ENCODE measurements at places on chromosomes 11 and 22. TPM values are rescaled to one million over a fixed set of nuclear protein-coding genes. Genes with fewer than 3 reads are reported as not detected.
A peak's percentile ranks its signal among the peaks of the same experiment; 100 is the strongest.

Gene TMPRSS6
- total RNA-seq: 0.88 TPM

Gene ABCC8
- not detected for total RNA-seq

Gene SCGB2A2
- not detected for total RNA-seq

Gene C11orf42
- not detected for total RNA-seq

Gene NXPE4
- total RNA-seq: not detected

Gene TST
- 123 TPM for total RNA-seq

Gene GRAMD1B
- total RNA-seq: 3.2 TPM

DNA sequence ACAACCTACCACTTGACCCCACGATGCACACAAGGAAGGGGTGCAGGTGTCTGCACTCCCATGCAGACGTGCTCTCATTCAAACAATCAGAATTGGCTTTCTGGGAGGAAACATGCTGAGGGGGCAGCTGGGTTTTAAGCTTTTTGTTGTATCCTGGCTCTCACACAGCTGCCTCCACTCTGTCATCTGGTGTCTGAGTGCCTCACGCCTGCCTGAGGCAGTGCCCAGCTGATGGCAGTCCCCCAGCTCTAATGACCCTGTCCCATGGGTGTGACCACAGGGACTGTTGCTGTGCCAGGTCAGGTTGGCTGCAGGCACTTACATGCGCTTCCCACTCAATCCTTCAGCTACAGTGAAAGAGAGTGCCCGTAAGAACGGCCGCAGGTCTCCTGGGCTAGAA is 53.7 kb downstream of the ARFGAP3 start:
- peaks cover 14% of the 10 kb centered on the region for H3K4me1 ChIP-seq
- peaks cover 14% of the 10 kb centered on the region for H3K36me3 ChIP-seq
- no peak overlapping the region for H3K4me3 ChIP-seq
- no peak for DNase-seq

DNA sequence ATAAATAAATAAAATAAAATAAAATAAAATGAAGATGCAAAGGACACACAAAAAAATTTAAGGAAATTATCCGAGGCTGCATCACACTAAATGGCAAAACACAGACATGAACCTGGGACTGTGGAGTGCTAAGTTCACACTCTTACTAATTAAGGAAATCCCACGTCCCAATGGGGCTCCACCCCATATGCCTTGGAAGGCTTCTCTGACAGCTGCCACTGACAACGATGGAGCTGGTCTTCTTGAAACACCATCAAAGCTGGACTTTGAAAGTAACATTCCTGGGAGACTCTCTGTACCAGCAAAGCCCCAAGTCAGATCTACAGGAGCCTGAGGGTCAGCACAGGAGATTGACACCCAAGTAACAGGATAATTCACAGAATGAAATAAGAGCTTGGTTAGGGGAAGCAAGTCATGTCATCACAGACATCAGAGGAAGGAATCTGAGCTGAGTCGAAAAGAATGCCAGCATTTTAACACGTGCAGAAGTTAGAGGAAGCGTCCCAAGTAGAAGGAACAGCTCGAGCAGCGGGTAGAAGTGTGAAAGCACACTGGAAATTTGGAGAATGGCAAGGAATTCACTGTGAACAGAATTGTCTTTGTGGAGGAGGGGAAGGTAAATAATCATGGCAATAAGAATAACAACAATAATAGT is 13.8 kb downstream of the TPST2 start:
- no peaks in the 10 kb centered on the region for H3K4me1 ChIP-seq
- DNase-seq: no peak
- H3K27me3 ChIP-seq: no peaks in the 10 kb centered on the region
- no peaks in the 10 kb centered on the region for H3K36me3 ChIP-seq

DNA sequence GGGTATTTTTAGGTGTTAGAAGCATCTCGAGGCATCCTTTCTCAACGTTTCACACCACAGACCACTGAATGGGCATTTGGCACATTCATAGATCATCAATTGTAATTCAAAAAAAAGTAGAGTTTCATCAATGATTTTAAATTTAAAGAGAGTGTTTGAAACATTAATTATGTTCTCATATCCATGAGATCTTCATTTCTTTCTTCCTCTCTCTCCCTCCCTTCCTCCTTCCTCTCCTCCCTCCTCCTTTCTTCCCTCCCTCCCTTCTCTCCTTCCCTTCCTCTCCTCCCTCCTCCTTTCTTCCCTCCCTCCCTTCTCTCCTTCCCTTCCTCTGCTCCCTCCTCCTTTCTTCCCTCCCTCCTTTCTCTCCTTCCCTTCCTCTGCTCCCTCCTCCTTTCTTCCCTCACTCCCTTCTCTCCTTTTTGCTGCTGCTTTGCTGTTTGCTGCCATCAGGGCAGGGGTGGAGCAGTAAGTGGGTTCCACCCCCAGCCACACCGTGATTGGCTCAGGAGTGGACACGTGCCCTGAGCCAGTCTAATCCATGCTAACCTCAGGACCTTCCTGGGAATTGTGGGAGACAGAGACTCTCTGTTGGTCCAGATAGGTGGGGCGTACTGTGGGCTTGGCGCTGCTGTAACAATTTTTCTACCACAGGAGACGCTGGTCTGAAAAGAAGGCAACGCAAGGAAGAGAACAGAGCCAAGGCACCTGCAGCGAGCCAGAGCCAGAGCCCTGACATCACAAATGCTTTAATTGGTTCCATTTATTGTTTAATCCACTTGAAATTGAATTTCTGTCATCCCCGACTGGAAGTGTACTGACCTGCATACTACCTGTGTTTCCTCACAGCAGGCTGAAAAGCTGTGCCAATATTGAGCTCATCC is 33.7 kb upstream of the APOBEC3A start:
- no peaks in the 10 kb centered on the region for H3K27me3 ChIP-seq
- H3K27ac ChIP-seq: peak overlapping the region; percentile 92
- peak; percentile 83 for DNase-seq
- peak overlapping the region; percentile 51 for H3K4me3 ChIP-seq
- H3K36me3 ChIP-seq: no peaks in the 10 kb centered on the region

DNA sequence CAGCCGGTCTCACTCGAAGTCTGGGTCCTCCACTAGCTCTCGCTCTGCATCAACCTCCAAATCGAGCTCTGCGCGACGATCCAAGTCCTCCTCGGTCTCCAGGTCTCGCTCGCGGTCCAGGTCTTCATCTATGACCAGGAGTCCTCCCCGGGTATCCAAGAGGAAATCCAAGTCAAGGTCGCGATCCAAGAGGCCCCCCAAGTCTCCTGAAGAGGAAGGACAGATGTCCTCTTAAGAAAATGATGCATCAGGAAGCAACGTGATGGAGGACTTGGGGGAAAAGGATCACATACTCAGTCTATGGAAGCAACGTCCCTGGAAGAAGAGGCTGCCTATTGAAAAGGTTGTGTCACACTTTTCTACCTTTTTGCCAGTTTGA is 1.1 kb downstream of the SRSF8 start:
- H3K4me3 ChIP-seq: peak overlapping the region; percentile 89
- H3K27me3 ChIP-seq: no peaks in the 10 kb centered on the region
- peak overlapping the region; percentile 85 for H3K27ac ChIP-seq
- DNase-seq: no peak
- peaks cover 12% of the 10 kb centered on the region for H3K36me3 ChIP-seq
- peaks cover 25% of the 10 kb centered on the region for H3K4me1 ChIP-seq

DNA sequence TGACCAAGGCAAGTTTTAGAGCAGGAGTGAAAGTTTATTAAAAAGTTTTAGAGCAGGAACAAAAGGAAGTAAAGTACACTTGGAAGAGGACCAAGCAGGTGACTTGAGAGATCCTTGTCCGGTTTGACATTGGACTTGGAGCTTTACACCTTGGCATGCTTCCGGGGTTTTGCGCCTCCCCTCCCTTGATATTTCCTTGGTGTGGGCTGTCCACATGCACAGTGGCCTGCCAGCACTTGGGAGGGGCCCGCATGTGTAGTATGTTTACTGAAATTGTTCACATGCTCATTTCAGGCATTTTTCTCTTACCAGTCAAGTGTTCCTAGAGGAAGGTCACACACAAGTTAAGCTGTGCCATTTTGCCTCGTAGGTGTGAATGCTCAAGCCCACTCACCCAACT is 19.0 kb upstream of the THRSP start:
- no peak for DNase-seq
- no peaks in the 10 kb centered on the region for H3K27me3 ChIP-seq
- peaks cover 17% of the 10 kb centered on the region for H3K4me1 ChIP-seq
- H3K36me3 ChIP-seq: no peaks in the 10 kb centered on the region
- no peak overlapping the region for H3K4me3 ChIP-seq

- no peaks in the 10 kb centered on the region for H3K36me3 ChIP-seq
- H3K4me1 ChIP-seq: no peaks in the 10 kb centered on the region
- no peak overlapping the region for H3K4me3 ChIP-seq
- H3K27ac ChIP-seq: no peak overlapping the region
- no peak for DNase-seq
- no peaks in the 10 kb centered on the region for H3K27me3 ChIP-seq
These were observed 72.1 kb downstream of the CELSR1 start for GRCh38 chr22:46465345-46465720.

- no peak overlapping the region for H3K27ac ChIP-seq
- no peaks in the 10 kb centered on the region for H3K4me1 ChIP-seq
- H3K36me3 ChIP-seq: no peaks in the 10 kb centered on the region
- H3K27me3 ChIP-seq: peaks cover 100% of the 10 kb centered on the region
- DNase-seq: no peak
These were observed 148.3 kb downstream of the CEP164 start for GRCh38 chr11:117475716-117476530.

DNA sequence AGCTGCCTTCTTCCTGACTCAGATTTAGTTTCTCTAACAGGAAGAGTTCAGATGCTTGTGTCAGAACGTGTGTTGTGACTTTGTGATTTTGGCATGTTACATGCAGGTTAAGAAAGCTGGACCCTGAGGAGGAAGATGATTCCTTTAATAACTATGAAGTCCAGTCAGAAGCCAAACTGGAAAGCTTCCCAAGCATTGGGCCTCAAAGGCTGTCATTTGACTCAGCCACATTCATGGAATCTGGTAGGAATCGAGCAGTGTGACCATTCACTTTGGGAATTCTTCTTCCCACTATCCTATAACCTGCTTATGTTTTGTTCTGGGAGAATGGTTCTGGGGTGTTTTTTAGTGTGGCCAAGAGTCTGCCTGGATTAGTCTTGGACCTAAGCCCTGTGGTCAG is 48.0 kb downstream of the CABIN1 start:
- H3K27ac ChIP-seq: no peak overlapping the region
- no peak for DNase-seq
- peaks cover 8% of the 10 kb centered on the region for H3K36me3 ChIP-seq
- H3K4me3 ChIP-seq: no peak overlapping the region

DNA sequence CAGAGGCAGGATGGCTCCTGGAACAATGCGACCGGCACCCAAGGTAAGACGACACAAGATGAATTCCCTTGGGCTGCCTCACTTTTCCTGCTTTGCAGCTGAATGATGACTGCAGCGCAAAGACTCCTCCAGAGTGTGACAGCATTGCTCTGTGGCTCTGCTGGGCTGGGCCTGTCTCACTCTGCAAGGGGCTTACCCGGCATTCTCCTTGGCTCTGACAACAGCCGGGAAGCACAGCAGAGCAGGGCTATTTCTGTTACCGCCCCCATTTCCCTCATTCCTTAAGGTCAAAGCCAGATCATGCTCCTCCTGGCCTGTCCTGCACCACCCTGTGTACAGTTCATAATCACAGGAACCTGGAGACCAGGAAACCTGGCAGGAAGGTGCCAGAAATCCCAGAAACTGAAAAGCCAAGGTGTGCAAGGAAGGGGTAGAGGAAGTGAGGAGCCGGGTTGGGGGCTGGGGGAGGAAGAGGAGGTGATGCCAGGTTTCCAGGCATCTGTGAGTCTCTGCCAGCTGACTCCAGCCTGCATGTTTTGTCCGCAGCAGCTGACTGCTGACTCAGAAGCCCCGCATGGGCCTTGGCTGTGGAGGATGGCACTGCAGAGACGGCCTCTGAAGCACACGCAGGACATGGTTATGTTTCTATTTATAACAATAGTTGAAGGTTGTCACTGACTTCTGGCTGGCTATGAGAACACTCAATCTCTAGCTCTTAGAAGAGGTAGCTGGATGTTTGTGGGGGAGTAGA is 113.6 kb downstream of the MICAL3 start:
- H3K36me3 ChIP-seq: no peaks in the 10 kb centered on the region
- no peaks in the 10 kb centered on the region for H3K27me3 ChIP-seq
- no peaks in the 10 kb centered on the region for H3K4me1 ChIP-seq
- no peak overlapping the region for H3K4me3 ChIP-seq
- H3K27ac ChIP-seq: no peak overlapping the region

GRCh38 chr22:31969789-31970489 is 25.6 kb downstream of the YWHAH start:
- H3K4me1 ChIP-seq: no peaks in the 10 kb centered on the region
- no peaks in the 10 kb centered on the region for H3K36me3 ChIP-seq
- DNase-seq: peak; percentile 83
- H3K27ac ChIP-seq: no peak overlapping the region

DNA sequence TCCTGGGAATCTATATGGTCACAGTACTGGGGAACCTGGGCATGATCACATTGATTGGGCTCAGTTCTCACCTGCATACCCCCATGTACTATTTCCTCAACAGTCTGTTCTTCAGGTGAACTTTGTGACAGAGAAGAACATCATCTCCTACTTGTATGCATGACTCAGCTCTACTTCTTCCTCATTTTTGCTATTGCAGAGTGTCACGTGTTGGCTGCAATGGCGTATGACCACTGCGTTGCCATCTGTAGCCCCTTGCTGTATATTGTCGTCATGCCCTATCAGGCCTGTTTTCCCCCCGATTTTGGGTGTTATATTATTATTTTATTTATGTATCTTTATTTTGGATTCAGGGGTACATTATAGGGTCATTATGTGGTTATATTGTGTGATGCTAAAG is 2.4 kb upstream of the OR8G1 start:
- no peak overlapping the region for H3K4me3 ChIP-seq
- no peaks in the 10 kb centered on the region for H3K4me1 ChIP-seq
- no peak overlapping the region for H3K27ac ChIP-seq
- H3K27me3 ChIP-seq: no peaks in the 10 kb centered on the region

- no peak for DNase-seq
- H3K36me3 ChIP-seq: no peaks in the 10 kb centered on the region
- no peak overlapping the region for H3K4me3 ChIP-seq
- no peak overlapping the region for H3K27ac ChIP-seq
- H3K27me3 ChIP-seq: no peaks in the 10 kb centered on the region
- 0 out of 2 replicates have a peak, but pooled peaks cover 4% of the 10 kb centered on the region for H3K4me1 ChIP-seq
These were observed 55.0 kb upstream of the EMID1 start for GRCh38 chr22:29150701-29151100.

GRCh38 chr11:12050470-12051286 is 42.3 kb upstream of the DKK3 start:
- peaks cover 17% of the 10 kb centered on the region for H3K4me1 ChIP-seq
- no peak overlapping the region for H3K4me3 ChIP-seq
- H3K36me3 ChIP-seq: no peaks in the 10 kb centered on the region
- no peak overlapping the region for H3K27ac ChIP-seq

- H3K36me3 ChIP-seq: no peaks in the 10 kb centered on the region
- no peak for DNase-seq
- H3K27ac ChIP-seq: no peak overlapping the region
- no peak overlapping the region for H3K4me3 ChIP-seq
These were observed 22.5 kb downstream of the LRRC10B start for GRCh38 chr11:61531044-61531443.
